ENCODE measurements at places on chromosomes 5 and 9.

DNA sequence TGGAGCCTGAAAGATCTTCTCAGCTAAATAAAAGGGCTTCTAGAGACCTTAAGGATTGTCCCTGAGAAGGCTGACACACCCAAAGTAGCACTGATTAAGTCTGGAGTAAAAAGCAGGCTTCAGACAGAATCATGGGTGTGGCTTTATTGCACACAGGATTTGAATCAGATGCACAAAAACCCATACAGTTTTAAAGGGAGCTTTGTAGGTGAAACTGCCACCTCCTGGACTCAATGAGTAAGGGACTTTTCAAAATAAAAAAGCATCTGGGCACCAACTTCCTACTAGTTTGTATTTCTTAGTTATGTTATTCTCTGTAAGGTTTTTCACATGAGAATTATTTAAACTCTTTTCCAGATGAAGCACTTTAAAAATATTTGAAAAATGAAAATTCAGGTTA is 129.4 kb downstream of the EDIL3 start:
- DNase-seq, result no peak

GRCh38 chr5:129378961-129379360 is 81.1 kb upstream of the ADAMTS19 start:
- DNase-seq, result no peak

GRCh38 chr5:58703925-58704555 is 121.2 kb downstream of the RAB3C start:
- no peak for DNase-seq

DNA sequence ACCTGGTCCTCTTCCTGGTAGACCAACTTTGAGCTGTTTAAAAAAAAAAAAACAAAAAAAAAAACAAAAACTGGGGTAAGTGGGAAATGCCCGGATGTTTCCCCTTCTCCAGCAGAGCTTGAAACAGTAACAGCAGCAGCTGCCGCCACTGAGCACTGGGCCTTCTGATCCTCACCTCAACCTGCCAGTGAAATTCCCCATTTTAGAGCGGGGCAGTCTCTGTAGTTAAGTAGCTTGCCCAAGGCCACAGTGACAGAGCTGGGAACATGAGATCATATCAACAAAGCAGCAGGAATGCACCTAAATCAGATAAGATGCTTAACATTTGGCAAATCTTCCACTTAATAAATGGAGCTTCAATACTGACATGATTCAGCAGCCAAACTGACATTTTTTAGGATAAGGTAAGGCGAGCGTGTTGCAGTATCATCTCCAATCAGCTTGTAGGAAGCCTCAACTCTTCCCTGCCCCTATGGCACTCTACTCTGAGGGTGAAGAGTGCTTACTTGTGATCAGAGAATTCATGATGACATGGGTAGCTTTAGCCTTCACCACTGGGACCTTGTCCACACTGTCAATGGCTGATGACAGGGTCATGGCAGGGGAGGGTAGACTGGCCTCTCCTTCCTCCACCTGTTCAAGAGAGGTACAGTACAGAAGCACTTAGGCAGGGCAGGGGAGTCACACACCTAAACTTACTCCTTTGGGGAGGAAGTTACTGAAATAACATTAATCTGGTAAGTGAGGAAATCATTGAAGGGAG is 9.3 kb downstream of the KIAA1191 start:
- no peak for DNase-seq

- DNase-seq, result no peak
Observed at GRCh38 chr9:113580954-113581311, 117.4 kb downstream of the RGS3 start.

DNA sequence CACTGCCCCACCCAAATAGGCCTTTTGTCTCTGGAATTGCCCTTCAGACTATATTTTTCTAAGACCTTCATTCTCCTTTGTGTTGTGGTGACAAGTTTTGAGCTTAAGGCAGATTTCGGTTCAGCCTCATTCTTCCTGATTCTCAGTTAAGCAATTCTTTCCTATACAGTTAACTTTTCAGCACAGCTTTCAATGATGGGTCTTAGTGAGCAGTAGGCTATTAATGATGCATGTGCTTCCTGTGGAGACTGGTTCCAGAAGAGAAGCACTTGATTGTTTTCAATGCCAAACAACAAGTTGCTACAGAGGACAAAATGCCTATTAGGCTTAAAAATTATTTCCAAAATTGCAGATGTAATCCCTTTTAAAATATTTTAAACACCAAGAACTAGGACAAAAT is 47.7 kb upstream of the TLX3 start:
- DNase-seq, result no peak

Measured in stimulated activated CD4-positive, alpha-beta T cell treated with anti-CD3 and anti-CD28 coated beads, Interleukin-1b, Interleukin-23, amount 100 ng/mL, for 24 hours (primary cell).